Fibroblast of skin of scalp (primary cell): ENCODE measurements at places on chromosomes 1 and 21.

DNA sequence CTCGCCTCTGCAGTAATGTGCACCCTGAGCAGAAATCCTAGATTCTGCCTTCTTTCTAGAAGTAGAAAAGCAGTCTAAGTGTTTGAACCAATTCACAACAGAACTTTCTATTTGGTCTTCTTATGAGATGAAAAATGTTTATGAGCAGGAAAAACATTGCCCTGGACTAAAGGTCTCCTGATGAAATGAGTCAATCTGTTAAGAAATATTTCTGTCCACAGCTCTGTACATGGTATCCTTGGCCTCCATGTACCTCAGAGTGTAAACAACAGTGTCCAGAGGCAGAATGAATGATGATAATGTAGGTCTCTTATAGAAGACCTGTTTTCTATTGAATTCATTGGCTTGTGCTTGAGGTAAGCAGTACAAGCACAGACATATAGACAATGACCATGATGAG, 6.2 kb upstream of the APCS start:
- no peak for DNase-seq

- DNase-seq = no peak
These were observed 34.2 kb downstream of the RABIF start for GRCh38 chr1:202854787-202855186.

GRCh38 chr1:113993072-113993471, 13.8 kb downstream of the OLFML3 start:
- no peak for DNase-seq

GRCh38 chr1:102296116-102296515, 299.4 kb upstream of the OLFM3 start:
- no peak for DNase-seq

- peak; percentile 53 for DNase-seq
These were observed 16.7 kb downstream of the SOAT1 start for GRCh38 chr1:179310291-179310690.

DNA sequence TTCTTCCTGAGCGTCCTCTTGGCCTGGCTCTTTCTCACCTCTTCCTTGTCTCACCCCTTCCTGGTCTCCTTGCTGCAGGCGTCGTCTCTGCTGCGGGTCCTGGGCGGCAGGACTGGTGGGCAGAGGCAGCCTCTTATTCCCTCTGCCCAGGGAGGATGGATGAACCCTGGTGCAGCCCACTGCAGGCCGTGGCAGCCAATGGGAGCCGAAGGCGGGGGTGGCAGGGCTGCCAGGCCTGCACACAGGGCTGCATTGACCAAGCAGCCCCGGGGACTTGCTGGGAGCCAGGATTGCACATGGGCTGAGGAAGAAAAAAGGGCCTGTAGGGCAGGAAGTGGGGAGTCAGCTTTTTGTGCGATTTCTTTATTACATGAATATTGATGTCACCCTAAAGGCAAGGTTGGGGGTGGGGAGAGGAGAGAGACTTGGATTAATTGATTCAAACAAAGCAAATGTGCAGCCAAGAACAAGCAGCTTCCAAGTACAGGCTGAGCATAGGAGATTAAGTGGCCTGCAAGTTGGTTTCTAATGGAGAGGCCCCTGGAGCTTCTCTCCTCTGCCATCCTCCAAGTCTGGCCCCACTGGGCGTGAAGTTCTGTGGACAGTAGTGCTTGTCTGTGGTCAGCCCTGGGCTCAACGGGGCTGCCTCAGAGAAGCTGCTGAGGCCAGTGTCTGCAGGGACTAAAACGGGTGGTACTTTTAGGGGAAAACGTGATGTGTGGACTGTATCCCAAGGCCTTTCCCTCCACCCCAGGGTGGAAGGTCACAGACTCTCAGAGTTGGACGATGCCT, at the start of gene S100B:
TSS of gene S100B (minus strand) at position 108 of the 792 bp plus-strand sequence. CDS start 2,667 bp downstream, outside the sequence.
- DNase-seq = no peak

- DNase-seq = peak; percentile 52
These were observed 404 bp downstream of the LRRC8C start for GRCh38 chr1:89633248-89633799.
